K562 (cell line): ENCODE measurements at places on chromosomes 4 and X. TPM values are rescaled to one million over a fixed set of nuclear protein-coding genes. Genes with fewer than 3 reads are reported as not detected.

DNA sequence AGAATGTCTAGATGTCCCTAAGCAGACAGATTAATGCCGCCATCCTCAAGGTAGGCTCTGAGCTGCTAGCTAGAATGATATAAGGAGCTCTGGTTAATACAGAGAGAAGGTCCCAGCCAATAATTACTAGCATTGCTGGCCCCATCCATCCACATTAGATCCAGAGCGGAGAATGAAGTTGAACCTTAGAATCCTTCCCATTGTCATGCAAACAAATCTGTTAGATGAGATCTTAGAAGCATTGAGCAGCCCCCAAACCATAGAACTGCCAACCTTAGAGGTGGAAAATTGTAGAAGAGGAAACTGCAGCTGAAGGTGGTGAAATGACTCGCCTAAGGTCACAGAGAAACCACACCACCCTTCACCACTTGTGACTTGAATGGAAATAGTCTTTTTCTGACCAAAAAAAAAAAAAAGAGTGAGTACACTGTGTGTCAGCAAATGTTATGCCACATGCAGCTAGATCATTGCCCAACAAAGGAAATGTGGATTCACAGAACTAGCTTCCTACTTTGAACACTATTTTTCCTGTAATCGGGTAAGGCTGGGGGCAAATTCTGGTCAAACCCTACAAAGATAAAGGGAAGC, 162.1 kb downstream of the SMIM20 start:
- DNase-seq, result no peak

- DNase-seq, result no peak
These were observed 263.6 kb downstream of the DCTD start for GRCh38 chr4:182653596-182653995.

- DNase-seq, result no peak
These were observed 56.7 kb upstream of the ADGRL3 start for GRCh38 chr4:61143461-61143860.

DNA sequence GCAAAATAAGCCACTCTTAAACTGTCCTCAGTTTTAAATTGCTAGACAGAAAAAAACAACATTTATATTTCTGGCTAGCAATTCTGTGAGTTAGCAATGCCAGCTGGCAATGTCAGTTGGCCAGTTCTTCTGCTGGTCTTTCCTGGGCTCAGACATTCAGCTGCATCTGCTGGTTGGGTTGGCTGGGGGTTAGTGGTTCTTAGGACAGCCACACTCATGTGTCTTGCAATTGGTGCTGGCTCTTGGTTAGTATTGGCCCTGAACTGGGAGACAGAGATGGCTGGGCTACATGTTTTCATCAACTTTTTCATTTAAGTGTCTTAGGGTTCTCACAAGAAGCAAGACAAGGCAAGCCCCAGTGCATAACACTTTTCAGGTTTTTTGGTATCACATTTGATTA, 48.0 kb upstream of the PDLIM5 start:
- DNase-seq, result no peak

- no peak for DNase-seq
These were observed 58.1 kb downstream of the ADGRG2 start for GRCh38 chrX:19064175-19064574.

- DNase-seq, result no peak
These were observed 62.8 kb downstream of the FGF16 start for GRCh38 chrX:77510007-77510406.

DNA sequence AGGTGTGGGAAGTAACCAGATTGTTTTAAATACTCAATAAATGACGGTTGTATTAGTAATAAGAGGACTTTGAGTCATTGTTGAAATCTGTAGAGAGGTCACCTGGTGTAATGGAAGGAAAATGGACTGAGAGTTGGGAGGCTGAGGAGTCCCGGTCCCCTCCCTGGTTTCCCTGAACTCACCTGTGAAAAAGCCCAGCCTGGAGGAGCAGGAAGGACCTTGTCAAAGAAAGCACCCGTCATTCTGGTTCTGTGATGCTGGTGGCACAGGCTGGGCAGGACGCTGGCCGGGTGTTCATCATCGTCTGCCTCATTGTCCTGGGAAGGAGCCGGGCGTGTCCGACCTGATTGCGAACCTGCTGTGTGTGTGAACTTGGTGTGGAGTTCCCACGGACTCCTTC, 70.8 kb downstream of the SORCS2 start:
- DNase-seq, result no peak

DNA sequence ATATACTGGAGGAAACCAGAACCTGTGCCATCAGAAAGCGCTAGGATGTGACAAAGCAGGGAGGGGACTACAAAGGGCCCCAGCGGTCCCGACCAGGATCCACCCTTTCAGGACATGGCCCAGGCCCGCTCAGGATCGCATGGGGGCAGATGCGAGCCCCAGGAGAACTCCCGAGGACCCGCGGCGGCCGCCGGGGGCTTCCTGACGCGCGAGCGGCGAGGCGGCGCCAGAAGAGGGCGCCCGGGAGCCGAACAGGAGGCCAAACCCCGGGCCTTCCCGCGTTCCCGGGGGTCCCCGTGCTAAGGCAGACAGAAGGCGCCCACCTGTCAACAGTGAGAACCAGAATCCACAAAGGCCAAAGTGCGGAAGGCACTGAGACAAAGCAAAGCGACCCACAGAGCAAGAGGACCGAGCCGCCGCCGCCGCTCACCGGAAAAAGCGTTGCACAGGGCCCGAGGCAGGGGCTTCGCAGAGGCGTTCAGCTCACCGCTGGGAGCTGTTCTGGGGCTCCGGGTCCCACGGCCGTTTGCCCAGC, 7.3 kb upstream of the OPN1LW start:
- peak; percentile 84 for DNase-seq

ERCC6L gene
- 11.4 and 11.7 TPM in 2 replicates for total RNA-seq

SMARCA1 gene
- total RNA-seq, result 1.7 TPM in 2 replicates

DNA sequence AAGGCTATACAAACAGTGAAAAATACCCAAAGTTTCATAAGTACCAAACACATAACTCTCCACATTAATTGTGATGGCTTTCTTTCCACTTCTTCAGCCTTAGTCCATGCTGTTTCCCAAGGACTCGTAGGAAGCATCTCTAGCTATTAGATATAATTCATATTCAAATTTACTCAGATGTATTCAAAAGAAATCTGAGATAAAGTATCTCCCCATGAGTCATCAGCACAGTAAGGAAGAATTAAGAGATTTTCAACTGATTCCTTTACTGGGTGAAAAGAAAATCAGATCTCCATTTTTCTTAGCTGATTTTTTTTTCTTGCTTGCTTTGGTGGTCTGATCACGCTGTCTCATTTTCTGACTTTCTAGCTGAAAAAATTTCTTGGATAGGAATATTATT, 71.7 kb downstream of the MID1 start:
- no peak for DNase-seq

DNA sequence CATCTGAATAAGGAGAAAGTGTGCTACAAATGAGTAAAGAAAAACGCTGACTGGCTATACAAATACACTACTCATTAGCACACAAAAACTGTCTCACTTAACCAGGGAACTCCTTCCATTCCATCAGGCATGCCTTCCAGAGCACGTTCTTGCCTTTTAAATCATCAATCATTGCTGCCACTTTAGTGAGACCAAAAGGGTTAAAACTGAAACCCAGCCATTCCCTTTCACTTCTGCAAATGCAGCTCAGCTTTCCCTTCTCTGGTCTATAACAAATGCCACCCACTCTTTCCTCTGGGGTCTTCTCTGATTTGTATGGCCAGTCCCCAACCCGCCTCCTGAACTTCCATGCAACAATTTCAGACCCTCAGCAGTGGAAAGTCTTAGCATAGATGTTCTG, 231.5 kb downstream of the TRIML1 start:
- DNase-seq, result no peak
